ENCODE measurements at places on chromosomes 3 and 15.

DNA sequence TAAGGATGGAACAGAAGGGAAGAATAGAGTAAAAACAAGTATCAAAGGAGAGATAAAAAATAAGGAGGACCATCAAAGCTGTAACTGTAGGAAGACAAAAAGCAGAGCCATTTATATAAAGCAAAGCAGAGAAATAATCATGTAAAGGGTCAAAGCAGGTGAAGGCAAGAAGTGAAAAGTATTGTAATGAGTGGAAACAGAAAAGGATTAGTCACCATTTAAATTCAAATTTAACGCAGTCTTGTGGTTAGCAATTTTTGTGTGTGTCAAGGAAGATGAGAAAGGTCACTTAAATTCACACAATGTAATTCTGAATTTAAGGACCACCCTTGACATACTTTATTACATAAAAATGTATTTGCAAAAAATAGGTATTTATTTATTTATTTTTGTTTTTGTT, 567.8 kb downstream of the ROBO1 start:
- no peak for DNase-seq

GRCh38 chr3:14429640-14430039, 27.2 kb downstream of the SLC6A6 start:
- DNase-seq = no peak

GRCh38 chr3:169383770-169384169, 279.7 kb downstream of the MECOM start:
- DNase-seq = no peak

DNA sequence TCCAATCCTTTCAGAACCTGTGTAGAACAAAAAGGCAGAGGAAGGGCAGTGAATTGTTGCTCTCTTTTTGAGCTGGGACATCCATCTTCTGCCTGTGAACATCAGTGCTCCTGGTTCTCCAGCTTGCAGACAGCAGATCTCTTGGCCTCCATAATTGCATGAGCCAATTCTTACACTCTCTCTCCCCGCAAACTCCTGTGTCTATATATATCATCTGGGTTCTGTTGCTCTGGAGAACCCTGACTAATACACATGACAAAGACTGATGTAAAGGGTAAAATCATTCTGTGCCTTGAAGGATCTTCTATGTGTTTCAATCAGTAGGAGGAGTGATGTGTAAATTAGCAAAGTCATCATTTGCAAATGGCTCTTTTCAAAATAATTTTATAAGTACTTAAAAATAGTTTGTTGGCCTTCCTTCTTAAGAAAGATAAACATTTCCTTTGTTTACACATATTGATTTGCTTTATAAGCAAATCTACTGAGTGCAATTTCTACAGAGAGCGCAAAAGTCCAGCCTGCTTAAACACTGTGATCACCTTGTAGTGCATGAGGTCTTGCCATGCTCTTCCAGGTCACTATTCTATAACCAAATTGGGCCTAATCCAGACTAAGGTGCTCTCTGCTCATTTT, 154.9 kb upstream of the ANKRD28 start:
- DNase-seq = no peak

DNA sequence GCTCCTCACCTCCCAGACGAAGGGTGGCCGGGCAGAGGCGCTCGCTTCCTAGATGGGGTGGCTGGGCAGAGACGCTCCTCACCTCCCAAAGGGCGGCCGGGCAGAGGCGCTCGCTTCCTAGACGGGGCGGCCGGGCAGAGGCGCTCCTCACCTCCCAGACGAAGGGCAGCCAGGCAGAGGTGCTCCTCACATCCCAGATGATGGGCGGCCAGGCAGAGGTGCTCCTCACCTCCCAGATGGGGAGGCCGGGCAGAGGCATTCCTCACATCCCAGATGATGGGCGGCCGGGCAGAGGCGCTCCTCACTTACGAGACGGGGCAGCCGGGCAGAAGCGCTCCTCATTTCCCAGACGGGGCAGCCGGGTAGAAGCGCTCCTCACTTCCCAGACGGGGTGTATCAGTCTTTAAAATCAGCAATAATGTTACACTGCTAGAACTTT, 19.4 kb upstream of the CCNL1 start:
- DNase-seq = no peak

GRCh38 chr3:111156517-111156916, 84.9 kb downstream of the NECTIN3 start:
- no peak for DNase-seq

GRCh38 chr3:159872374-159873109, 116.1 kb upstream of the IL12A start:
- DNase-seq = no peak

DNA sequence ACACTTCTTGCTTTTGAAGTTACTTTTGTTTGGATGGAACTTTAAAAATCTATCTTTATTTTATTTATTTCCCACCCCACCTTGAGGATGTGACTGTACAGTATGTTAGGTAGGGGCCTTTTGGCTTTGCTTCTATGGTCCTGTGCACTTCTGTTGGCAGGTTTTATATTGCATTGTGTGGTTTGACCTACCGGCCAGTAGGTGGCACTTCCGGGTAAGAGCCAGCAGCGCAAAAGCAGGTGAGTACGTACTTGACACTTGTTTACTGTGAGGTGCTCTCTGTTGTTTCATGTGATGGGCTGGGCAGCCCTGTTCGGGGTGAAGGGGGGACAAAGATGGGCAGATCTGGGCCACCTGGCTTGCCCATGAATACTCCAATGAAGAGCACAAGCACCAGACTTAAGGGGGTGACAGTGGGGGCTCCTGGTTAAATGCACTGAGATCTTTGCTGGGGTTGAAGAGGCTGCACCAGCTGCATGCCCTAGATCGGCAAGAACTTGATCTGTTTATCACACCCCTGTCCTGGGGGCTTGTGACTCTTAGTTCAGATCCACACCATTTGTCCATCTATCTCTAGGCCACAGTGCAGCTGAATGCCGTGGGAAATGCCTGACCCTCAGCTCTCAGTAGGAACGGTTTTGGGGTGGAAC, 131.6 kb downstream of the NLGN1 start:
- no peak for DNase-seq

DNA sequence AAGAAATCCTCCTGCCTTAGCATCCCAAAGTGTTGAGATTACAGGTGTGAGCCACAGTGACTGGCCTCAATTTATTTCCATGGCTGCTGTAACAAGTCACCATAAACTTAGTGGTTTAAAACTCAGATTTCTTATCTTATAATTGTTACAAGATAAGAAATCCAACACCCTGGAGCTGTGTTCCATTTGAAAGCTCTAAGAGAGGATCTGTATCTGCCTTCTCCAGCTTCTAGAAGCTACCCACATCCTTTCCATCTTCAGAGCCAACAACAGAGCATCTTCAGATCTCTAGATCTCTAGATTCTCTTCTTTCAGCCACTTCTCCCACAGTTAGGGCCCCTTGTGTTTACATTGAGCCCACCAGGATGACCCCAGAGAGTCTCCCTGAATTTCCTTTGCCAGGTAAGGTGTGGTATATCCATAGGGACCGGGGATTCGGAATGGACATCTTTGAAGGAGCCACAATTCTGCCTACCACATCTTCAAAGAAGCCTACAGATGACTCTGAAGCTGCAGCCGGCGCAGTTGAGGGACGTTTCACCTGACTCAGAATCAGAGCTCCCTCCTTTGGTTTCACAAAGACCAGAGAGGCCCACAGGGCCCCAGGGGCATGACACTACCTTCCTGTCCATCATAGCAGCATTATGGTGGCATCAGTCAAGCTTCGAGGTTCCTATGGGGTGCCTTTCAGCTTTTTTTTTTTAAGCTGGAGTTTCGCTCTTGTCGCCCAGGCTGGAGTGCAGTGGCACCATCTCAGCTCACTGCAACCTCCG, 87.0 kb upstream of the IGF1R start:
- DNase-seq = no peak

- DNase-seq = no peak
These were observed 26.9 kb downstream of the RAB11A start for GRCh38 chr15:65896236-65896635.

- DNase-seq = no peak
These were observed 12.5 kb downstream of the RBM5 start for GRCh38 chr3:50100956-50101845.

- no peak for DNase-seq
These were observed 104.3 kb downstream of the CD47 start for GRCh38 chr3:107986505-107986904.

DNA sequence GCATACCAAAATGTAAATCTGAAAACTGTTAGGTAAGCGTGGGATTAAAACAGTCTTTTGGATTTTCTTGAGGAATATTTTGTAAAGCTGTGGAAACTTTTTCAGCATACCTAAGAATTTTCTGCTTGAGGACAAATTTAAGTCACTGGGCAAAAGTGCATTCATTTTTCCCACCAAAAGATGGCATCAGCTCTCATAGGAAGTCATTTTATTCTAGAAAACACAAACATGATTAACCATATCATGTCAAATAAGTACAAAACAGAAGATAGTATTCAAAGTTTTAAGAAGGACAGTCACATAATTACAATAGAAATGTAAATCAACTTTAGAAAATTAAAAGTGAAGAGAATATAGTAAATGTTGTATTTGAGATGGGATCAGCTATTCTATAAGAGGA, 63.5 kb downstream of the SLC49A4 start:
- no peak for DNase-seq

DNA sequence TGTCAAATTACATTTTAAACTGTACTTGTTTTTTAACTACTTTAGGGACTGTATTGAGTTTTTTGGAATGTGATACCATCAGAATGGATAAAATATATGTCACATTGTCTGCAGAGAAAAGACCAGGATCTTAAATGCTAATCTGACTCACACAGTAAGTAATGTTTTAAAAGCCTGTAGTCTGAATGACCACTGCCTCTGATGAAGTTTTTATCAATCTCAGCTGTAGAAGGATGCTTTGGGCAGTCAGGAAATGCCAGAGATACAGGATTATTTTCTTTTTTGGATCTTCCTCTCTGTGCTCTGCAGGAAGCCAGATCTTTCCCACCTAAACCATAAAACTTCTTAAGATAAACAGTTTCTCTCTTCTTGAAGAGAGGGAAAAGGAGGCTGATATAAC, 73.1 kb upstream of the PRTG start:
- DNase-seq = no peak

DNA sequence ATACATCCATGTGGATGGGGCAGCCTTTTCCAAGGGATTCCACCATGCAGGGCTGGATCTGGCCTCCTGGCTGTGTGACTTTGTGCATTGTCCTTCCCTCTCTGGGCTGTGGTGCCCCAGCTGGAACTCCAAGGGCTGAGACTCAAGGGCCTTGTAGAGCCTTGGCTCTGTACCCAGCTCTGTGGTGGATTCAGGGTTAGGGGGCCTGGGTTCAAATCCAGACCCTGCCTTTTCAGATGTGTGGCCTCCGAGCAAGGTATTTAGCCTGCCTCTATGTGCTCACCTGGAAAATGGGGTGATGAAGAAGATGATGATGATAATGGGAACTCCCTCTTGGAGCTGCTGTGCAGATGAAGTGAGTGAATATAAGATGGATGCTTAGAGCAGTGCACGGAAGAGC, 161.9 kb downstream of the WNT7A start:
- DNase-seq = no peak

DNA sequence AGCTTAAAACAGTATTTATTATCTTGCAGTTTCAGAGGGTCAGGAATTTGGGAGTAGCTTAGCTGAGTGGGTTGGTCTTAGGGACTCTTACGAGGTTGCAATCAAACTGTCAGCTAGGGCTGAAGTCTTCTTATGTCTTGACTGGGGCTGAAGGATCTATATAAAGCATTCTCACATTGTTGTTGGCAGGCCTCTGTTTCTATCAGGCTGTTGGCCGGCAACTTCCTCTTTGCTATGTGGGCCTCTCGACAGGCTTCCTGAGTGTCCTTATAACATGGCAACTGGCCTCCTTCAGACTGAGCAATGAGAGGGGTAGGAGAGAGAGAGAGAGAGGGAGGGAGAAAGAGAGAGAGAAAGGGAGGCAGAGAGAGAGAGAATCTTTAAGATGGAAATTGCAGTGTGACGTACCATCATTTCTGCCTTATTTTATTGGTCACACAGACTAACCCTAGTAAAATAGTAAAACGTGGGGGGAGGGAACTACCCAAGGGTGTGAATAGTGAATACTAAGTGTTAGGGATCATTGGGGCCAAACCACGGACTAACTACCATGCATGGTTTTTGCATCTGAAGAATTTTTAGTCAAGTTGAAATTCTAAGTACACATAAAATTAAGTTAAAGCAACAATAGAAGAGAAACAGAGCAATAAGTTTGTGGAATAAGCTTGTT, 16.1 kb downstream of the FGF7 start:
- no peak for DNase-seq

GRCh38 chr3:147361454-147362420, 44.6 kb downstream of the ZIC4 start:
- DNase-seq = peak; percentile 14

- no peak for DNase-seq
These were observed 246.9 kb downstream of the GOLGA6L6 start for GRCh38 chr15:20294651-20295237.

DNA sequence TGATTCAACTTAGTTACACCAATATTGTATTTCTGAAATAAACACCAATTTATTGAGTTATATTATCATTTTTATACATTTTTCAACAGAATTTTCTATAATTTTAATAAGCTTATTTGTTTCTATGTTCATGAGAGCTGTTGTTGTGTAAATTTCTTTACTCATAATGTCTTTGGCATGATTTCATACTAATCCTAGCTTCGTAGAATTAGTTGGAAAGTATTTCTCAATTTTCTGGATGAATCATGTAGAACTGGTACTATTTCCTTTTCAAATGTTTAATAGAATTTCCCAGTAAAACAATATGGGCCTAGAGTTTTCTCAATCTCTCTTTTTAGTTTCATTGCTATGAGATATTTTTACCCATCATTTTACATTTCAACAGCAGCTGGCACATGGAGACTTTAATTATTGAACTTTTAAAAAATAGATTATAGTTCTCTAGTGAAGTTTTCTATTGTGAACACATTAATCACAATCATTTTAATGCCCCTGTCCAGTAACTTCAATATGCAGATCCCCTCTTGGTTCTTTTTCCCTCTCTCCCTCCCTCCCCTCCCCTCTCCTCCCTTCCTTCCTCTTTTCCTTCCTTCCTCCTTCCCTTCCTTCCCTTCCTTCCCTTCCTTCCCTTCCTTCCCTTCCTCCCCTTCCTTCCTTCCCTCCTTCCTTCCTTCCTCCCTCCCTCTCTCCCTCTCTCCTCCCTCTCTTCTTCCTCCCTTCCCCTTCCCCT, 1357.1 kb downstream of the ZPLD1 start:
- DNase-seq = no peak

DNA sequence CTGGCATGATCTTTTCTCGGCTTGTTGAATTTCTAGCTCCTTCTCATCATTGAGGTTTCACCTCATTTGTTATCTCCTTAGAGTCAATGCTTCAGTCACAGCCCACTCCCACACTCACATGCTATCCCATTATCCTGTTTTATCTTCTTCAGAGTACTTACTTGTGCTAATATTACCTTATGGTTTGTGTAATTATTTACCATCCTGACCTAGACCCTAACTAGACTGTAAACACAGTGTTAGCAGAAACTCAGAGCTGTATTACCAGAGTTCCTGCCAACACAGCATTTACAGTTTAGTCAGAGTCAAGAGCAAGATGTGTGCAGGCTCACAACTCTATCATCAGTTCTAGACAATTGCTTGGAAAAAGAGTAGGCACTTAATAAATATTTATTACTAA, 144.7 kb downstream of the OTOL1 start:
- no peak for DNase-seq

GRCh38 chr15:94070356-94071295, 160.7 kb upstream of the MCTP2 start:
- DNase-seq = no peak

GRCh38 chr3:187838016-187838540, 92.8 kb upstream of the BCL6 start:
- DNase-seq = no peak

GRCh38 chr3:25142609-25143355, 285.3 kb upstream of the RARB start:
- no peak for DNase-seq

GRCh38 chr3:159850481-159850880, 138.2 kb upstream of the IL12A start:
- DNase-seq = no peak

Measured in stimulated activated CD8-positive, alpha-beta memory T cell treated with anti-CD3 and anti-CD28 coated beads, Interleukin-15, amount 100 ng/mL, for 48 hours (primary cell).